ENCODE measurements at places on chromosomes 7 and 10.

DNA sequence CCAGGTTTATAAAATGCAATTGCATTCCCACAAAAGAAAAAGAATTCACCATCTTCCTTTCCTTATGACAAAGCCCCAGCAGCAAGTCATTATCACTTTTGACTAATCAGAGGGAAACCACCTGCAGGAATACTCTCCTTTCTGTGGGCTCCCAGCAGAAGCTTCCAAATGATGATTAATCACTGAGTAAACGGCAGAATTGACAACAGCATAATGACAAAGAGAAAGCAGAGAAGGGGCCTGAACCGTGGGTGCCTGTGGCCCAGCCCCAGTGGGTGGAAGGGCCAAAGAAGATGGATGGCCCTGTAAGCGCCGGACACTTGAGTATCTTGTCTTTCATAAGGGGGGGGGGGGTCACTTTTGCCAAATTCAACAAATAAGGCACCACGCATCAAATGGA is 152.4 kb upstream of the NRBF2 start:
- DNase-seq, result no peak

- no peak for DNase-seq
These were observed 10.9 kb downstream of the PDZD8 start for GRCh38 chr10:117364110-117364960.

DNA sequence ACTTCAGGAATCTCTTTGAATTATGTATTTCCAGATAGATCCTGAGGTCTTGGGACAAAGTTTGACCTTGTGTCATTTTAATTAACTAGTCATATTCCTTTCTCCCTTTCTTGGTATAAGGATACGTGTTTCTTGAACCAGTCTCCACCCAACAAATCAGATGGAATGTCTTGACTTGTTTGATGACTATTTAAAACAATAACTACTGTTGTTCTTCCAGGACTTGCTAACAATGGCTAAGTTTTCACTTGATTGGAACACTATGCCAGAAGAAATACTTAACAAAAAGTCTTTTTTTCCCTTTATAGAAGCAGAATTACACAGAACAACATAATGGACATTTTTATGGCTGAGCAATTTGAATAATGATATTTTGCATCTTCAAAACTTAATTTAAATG is 43.0 kb upstream of the WIPF3 start:
- DNase-seq, result no peak

DNA sequence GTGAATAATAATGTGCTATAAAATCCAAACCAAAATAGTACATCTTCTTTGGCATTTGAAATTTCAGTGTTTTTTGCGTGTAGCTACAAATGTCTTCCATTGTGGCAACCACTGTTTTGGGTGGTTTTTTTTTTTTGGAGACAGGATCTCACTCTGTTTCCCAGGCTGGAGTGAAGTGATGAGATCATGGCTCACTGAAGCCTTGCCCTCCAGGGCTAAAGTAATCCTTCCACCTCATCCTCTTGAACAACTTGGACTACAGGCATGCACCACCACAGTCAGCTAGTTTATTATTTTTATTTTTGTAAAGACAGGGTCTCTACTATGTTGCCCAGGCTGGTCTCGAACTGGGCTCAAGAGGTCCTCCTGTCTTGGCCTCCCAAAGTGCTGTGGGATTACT is 455.1 kb downstream of the AUTS2 start:
- no peak for DNase-seq

GRCh38 chr7:74029991-74030415 is 2.0 kb downstream of the ELN start:
- no peak for DNase-seq

Measured in CD4-positive, alpha-beta T cell treated with Interleukin-12 subunit alpha and Interleukin-12 subunit beta, for 1 hour (primary cell).